ENCODE measurements at places on chromosomes 7 and 10.

DNA sequence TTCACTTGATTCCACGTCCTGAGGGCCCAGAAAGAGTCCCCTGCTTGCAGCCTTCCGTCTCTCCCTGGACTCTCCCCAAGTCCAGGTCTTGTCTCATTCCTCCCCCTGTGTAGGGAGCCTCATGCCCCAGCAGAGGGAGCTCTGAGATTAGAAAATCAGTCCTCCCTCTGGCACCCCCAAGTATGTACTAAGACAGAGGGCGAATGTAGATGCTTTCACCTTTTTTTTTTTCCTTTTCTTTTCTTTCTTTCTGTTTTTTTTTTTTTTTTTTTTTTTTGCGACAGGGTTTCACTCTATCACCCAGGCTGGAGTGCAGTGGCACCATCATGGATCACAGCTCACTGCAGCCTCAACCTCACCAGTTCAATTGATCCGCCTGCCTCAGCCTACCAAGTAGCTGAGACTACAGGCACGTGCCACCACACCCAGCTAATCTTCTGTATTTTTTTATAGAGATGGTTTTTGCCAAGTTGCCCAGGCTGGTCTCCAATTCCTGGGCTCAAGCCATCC lies 10.3 kb downstream of the SFXN3 start:
- peak; percentile 51 for DNase-seq

GRCh38 chr7:46838463-46838862 lies 743.4 kb downstream of the TNS3 start:
- DNase-seq: no peak

DNA sequence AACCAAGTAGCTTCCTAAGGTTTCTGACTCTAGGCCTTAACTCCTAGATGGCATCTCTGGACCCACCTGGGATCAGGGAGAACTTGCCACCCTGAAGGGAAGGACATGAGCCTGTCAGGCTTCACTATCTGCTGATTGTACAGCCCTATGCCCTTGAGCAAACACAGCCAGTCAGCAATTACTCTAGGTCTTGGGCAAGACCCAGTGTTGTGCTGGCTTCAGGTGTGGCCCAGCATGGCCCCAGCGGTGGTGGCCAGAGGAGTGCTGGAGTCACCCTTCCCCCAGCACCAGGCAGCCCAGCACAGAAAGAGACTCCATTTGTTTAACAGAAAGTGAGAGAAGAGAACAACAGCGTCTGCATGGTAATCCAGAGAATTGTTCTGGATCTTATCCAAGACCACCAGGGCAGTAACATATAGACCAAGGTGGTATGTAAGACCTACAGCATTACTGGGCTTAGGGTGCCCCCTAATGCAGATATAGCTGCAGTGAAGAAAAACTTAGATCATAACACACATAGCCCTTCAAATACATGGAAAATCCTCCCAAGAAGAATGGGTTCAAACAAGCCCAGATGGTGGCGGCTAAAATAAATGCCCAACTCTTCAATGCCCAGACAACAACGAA lies 207.7 kb downstream of the MAGI2 start:
- no peak for DNase-seq

GRCh38 chr7:77415476-77415822 lies 700 bp downstream of the GSAP start:
- DNase-seq: no peak

DNA sequence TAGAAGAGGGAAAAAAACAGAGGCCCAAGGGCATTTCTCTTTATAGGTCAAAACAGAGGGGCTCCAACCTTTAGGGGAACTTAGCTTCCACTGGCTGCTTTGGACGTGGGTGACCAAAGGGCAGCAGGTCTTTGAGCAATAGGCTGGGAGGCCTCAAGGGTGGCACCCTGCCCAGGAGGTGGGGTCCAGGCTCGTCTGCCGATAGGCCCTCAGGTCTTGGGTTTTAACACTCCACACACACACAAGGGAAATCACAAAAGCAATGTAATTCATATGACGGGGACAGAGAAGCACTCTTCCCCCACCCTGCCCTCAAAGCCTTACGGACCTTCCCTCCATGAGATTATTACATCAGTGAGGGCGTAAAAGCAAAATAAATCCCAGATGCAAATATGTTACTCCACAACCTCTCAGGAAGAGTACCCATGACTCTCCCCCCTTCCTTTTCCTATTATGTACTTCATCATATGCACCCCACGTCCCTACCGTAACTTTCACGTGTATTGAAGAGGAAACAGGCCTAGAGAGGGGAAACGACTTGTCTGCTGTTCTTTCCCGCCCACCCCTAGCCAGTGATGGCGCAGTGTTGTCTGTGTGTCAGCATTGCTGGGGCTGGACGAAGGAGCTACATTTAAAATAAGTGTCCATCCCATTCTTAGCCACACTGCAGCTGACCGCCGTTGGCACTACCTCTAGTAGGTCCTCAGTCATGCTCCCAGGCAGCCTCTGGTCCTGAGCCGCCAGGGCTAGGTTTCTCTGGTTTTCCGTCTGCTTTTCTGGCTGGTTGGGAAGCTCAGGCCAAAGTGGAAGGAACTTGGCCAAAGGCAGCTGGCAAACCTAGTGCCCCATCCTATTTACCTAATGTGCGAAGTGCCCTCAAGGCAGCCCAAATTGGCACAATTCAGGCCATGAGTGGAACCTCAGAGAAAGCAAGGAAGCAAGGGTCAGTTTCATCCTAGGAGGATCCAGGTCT lies 2.1 kb downstream of the PCBD1 start:
- DNase-seq: no peak

GRCh38 chr7:133365917-133366316 lies 113.0 kb downstream of the EXOC4 start:
- no peak for DNase-seq
